ENCODE measurements at places on chromosomes 13 and 19.

DNA sequence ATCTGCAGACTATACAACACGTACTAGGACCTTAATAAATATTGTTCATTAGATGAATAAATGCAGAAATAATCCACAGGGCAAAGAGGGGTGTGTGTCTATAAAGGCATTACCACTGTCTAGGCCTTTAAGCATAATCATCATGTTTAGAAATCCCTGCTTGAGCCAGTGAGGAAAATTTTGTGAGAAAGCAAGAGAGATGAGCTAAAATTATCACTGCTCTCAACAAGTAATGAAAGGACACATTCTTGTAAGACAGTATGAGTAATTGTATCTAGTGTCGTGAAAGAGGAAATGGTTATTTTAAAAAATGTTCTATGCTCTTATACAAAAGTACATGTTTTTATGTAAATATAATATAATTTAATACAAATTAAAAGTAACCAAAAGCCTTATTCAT is 1699.4 kb downstream of the PCDH9 start:
- DNase-seq = no peak

DNA sequence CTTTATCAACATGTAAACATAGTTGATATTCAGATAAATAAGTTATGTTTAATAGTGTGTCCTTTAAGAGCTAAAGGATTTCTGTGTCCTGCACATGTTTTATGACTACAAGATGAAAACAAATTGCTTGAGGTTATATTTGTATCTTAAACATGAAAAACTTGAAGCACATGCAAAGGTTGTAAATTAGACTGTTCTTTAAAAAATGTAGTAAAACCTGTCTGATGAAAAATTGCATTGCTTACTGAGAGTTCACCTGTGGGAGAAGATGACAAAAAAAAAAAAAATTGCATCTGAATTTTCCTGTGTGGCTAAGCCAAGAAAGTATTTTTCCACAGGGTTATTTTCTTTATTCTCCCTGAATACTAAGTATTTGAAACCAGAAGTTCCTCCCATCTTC is 25.7 kb upstream of the LMO7 start:
- no peak for DNase-seq

DNA sequence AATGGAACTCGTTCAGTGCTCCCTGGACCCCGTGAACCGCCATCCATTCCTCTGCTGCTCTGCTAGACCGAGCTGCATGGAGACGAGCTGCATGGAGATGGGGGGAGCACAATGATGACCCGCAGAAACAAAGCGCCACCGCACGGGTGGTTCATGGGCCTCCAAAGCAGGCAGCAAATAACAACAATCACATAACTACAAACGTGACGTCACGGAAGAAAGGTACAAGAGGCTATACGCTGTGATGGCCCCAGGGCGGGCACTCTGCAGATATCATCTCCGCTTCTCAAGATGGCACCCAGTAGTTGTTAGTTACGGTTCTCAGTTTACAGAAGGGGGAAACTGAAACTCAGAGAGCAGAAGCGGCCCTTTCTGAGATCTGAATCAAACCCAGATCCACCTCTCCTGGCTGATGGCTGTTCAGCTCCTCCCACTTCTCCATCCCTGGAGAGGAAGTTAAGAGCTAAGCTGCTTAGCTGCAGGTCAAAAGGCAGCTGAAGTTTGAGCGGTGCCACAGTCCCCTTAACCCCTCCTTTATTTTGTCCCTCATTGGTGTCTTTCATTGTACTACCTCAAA is 1.7 kb downstream of the ATP13A1 start:
- DNase-seq = no peak

DNA sequence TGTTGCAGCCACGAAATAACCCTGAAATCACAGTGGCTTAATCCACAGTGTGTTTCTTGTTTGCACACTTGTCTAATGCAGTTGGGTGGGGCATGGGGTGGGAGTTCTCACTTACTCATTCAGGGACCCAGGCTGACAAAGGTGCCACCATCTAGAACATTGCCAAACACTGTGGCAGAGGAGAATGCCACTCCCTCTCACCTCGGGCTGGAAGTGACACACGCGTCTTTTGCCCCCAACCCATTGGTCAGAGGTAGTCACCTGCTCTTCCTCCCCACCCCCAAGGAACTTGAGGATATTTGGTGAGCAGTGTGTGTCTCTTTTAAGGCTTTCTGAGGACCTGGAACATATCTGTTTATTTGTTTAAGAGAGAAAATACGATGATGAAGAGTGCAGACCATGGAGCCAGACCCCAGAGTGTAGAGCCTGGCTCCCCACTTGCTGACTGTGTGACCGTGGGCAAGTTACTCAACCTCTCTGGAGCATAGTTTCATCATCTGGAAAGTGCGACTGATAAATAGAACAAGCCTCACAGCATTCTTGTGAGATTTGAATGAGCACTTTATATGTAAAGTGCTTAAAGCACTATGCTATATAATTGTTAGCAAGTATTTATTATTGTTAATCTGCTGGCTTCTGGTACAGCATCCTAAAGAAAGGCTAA is 17.4 kb downstream of the GPR183 start:
- DNase-seq = no peak

DNA sequence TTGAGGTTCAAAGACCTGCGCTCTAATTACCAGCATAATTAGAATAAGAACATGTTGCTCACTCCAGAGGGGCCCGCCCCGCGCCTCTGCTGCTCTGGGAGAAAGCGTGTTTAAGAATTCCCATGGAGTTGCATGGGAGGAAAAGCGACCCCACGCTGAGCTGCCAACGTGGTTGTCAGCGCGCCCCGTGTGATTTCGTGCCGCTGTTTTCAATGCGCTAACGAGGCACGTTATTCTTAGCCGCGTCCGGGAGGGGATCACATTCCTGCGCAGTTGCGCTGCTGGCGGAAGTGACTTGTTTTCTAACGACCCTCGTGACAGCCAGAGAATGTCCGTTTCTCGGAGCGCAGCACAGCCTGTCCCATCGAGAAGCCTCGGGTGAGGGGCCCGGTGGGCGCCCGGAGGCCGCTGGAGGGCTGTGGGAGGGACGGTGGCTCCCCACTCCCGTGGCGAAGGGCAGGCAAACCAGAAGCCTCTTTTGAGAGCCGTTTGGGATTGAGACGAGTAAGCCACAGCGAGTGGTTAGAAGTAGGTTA is 173.8 kb upstream of the SOX1 start:
- peak; percentile 67 for DNase-seq

DNA sequence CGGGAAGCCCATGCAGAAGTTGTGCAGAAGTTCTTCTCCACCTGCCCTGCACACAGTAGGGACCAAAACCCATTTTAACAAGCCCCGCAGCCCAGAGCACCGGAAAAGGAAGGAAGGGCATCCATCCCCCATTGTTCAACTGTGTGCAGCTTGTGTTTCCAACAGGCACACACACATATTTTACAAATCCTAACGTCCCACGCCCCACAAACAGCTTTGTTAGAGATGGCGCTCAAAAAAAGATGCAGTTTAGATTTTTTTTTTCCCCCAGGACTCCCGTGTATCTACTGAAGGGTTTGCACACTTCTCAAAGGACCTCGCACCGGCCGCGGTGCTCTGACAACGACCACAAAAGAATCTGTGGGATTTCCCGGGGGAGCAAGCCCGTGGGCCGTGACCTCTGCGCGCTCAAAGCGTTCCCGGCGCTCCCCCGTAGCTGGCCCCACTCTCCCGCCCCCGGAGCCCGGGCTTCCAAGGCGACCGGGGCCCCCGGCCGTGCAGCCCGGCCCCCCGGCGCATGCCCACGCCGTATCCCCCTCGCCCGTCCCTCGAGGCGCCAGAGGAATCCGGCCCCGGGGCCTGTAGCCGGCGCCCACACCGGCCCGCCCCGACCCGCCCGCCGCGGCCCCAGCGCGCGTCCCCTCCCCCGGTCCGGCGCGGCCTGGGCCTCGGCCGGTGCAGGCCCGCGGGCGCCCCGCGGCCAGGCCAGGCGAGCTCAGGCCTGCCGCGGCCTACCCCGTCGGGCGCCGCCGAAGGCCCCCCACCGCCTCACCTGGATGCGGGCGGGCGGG is 523 bp downstream of the ELAVL1 start:
- peak; percentile 0 for DNase-seq

DNA sequence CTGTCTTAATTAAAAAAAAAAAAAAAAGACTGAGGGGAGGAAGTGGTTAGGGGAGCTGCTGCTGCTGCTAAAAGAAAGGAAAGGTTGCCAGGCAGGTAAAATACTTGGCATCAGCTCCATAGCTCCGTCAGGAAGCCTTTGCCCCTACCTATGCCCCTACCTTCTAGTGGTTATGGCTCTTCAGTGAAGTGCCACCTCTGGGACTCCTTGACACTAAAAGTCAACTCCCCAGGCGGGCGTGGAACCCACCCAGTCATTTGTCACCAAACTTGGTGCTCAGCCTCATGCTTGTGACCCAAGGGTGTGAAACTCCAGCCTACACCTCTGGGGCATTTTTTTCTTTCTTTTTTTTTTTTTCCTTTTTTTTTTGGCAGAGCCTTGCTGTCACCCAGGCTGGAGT is 4.9 kb upstream of the NECTIN2 start:
- no peak for DNase-seq

DNA sequence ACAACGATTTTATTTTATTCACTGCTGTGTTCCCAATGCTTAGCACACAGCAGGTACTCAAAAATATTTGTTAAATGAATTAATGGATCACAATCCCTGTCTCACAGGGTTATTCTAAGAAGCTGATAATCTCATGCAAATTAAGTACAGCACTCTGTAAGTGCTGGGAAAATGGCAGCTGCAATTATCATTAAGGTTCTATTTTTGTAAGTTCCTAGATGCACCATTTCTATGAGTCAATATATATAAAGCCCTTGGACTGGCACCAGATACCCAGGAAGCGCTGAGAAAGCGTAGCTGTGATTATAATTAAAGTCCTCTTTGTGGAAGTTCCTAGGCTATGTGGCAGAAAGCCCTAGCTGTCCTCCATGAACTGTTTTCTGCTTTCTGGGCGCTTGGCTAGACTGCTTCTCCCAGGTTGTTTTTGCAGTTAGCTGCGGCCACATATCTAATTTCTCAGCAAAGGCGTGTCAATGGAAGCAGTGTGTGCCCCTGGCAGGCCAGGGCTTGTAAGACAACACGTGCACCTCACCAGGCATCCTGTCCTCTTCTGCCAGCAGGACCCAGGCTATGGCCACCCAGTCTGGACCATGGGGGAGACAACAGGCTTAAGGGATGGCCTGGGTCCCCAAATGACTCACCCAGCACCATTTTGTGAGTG is 5.2 kb upstream of the SRRM5 start:
- DNase-seq = no peak

GRCh38 chr19:16496613-16496983 is 404 bp downstream of the C19orf44 start:
- no peak for DNase-seq

- DNase-seq = no peak
These were observed 11.9 kb downstream of the ZNF787 start for GRCh38 chr19:56109226-56109625.

- DNase-seq = no peak
These were observed 457.3 kb upstream of the MIR17HG start for GRCh38 chr13:90889906-90890834.

DNA sequence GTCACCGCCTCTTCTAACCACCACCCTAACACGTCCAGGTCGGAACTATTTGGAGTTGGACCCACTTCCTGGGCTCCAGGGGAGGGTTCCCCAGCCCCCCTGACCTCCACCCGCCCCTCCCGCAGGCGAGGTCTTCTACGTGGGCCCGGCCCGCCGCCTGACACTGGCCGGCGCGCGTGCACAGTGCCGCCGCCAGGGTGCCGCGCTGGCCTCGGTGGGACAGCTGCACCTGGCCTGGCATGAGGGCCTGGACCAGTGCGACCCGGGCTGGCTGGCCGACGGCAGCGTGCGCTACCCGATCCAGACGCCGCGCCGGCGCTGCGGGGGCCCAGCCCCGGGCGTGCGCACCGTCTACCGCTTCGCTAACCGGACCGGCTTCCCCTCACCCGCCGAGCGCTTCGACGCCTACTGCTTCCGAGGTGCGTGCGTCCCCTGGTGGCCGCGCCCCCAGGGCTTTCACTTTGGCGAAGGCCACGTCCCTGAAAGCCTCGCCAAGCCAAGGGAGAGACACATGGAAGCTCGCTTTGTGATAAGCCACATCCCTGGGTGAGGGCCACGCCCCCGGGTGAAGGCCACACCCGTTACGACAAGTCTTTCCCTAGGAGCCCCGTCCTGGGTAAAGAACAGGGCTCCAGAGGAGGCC is 13.2 kb downstream of the NCAN start:
- DNase-seq = no peak

- no peak for DNase-seq
These were observed 54.1 kb upstream of the MLNR start for GRCh38 chr13:49165798-49166752.

DNA sequence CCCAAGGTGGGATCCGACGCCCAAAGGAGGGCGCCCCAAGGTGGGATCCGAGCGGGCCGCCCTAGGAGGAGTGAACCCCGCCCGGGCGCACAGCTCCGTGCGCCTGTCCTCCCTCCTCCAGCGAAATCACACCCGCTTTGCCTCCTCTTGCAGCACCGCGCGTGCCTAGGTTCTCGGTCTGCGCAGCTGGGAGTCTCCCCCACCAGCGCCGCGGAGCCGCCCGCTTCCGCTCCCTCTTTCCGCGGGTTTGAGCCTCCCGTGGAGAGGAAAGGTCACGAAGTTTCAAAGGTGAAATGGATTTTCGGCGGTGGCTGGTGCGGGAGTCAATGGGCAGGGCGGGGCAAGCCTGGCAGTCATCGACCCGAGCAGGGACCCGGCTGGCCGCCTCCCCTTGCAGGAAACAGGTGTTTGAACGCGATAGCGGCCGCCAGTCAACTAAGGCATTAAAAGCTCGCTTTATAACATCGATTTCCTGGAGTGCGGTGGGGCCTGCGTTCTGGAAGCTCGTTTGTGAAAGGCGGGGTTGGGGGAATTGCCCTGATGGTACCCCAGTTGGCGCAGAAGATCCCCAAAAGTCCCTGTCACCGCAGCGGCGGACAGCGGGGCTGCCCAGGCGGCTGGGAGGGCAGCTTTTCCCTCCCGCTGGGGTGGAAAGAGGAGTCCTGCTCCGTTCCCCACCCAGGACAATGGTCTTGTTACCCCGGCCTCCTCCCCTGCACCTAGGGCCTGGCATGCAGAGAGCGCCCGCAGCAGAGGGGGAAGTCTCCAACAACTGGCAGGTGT is 9.0 kb upstream of the SOX1 start:
- peak; percentile 57 for DNase-seq

- no peak for DNase-seq
These were observed 10.0 kb upstream of the CABP5 start for GRCh38 chr19:48053856-48054255.

GRCh38 chr13:107217251-107217650 is 649.3 kb upstream of the ARGLU1 start:
- DNase-seq = no peak

DNA sequence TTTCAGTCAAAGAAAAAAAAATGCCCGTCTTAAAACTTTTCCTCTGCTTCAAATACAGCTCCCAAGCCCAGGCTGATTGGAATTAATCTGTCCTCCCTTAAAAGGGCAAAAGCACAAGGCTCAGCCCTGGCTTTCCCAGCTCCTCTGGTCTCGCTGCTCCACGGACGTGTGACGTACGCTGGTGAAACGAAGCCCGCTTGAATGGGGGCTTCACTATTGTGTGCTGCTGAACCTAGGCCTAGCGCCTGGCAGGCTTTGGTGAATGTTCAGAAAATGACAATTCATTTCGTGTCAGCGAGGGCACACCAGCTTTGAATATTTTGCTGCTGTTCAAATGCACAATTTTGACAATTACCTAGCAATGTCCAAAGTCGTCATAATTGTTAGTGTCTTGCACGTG is 615 bp upstream of the ZNF135 start:
- DNase-seq = no peak

Measured in DMS79 (cell line).